HAP-1 (cell line): ENCODE measurements at places on chromosomes 7 and 10.

DNA sequence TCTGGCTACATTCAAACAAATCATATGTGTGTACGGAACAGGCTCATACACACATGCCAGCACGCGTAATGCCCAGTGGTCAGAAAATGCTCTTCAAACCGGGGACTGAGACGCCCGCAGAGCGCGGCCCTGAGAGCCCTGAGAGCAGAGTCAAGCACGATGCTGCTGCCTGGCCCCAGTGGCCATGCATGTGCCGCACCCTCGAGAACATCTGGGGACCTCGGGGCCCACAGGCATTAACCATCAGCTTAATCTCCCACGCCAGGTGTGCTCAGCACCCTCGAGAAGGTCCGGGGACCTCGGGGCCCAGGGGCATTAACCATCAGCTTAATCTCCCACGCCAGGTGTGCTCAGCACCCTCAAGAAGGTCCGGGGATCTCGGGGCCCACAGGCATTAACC is 163.1 kb downstream of the PTPRN2 start:
- DNase-seq: no peak

DNA sequence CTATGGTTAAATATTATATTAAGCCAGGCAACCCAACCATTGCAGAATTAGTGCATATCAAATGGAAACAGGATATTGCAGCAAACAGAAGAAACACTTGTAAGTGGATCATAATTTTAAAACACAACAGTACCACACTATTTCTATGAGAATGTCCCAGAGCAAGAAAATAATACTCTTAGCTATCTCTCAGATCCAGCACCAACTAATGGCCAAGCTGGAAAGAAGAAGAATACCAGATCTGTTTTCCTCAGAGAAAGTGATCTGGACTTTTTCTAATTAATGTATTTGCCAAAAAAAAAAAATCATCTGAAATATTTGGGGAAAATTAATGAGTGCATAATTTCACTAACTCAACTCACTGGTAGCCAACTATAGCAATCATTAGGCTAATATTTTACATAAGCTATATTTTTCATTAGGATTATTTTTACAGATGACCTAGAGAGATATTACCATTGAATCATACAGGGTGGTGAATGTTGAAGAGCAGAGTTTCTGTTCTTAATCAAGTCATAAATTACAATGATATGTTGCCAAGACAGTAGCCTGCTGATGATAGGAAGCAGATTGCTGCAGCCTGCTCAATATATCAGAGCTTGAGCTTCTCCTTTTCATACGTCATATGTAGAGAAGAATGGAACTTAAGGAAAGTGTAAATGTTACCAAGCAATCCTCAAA is 995.4 kb upstream of the LRRN3 start:
- no peak for DNase-seq

DNA sequence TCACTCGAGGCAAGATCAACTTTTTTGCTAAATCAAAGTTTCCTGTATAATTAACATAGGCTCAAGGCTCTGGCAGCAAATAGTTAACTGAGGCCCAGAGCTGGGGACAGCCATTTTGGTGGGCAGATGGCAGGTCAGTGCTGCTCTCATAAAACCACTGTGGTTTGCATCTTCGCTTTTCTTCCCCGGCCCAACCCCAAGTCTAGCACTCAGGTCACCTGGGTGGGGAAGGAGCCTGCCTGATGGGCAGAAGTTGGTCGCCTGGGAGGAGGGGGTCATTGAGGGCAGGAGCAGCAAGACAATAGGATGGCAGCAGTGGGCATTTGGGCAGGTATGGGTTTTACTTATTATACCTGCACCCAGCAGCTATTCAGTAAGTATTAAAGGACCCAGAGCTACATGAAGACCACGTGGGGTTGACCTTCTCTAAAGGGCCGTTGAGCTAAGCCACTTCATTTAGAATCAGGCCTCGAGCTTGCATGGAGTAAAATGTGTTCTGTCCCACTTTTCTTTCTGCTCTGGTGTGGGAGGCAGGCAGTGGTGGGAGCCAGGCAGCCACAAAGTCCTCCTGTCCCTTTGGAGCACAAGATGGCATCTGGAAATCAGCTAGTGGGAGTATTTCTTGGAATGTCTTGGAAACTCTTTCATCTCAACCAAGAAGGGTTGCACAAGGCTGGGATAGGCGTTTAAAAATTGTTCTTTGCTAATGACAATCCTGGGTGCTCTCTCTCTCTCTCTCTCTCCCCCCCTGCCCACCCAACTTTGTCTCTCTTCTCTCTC is 133.4 kb downstream of the SPAG6 start:
- no peak for DNase-seq

DNA sequence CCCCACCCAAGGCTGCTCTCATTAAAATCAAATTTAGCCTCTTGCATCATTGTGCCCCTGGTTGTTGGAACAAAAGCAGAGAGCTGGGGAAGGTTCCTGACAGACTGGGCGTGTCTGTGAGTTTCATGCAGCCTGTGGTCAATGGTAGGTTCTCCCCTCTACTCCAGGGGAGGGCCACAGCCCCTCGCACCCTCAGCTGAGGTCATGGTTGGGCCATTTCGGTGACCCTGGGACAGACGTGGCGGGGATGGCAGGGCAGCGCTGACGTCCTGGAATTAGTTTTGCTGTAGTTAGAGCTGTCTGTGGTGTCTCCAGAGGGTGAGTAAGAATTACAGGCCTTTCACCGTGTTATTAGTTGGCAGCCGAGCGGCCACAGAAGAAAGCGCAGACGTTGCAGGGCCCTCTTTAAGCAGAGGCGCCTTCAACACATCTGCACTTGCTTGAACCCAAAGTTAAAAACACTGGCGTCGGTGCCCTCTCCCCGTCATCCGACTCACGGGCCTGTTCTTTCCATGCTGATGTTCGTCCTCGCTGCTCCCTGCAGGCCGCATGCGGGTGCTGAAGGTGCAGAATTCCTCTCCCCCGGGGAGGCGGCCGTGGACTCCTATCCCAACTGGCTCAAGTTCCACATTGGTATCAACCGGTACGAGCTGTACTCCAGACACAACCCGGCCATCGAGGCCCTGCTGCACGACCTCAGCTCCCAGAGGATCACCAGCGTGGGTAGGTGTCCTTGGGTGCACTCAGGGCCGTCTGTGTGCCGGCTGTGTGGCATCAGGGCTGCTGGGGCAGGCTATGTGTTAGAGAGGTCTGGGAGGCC is 2.8 kb downstream of the FAM20C start:
- DNase-seq: no peak

GRCh38 chr10:83816942-83817341 is 322.4 kb upstream of the GHITM start:
- no peak for DNase-seq

GRCh38 chr7:96273716-96274115 is 48.2 kb downstream of the SLC25A13 start:
- DNase-seq: no peak

DNA sequence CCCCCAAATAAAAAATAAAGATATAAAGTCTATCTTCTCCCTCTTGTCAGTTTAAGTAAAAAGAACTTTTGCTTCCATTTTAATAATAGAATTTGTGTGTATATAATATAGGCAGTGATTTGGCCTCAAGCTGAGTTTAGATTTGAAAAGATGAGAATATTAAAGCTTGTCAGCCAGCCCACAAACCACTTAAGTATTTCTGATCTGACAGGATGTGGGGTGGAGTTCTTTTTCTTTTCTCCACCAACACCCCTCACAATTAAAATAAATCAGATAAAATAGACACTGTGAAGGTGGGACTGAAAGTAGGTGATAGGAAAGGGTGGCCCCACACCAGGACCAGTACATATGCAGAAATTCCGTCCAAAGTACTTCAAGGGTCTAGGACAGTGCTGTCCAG is 714.1 kb downstream of the AUTS2 start:
- DNase-seq: no peak

DNA sequence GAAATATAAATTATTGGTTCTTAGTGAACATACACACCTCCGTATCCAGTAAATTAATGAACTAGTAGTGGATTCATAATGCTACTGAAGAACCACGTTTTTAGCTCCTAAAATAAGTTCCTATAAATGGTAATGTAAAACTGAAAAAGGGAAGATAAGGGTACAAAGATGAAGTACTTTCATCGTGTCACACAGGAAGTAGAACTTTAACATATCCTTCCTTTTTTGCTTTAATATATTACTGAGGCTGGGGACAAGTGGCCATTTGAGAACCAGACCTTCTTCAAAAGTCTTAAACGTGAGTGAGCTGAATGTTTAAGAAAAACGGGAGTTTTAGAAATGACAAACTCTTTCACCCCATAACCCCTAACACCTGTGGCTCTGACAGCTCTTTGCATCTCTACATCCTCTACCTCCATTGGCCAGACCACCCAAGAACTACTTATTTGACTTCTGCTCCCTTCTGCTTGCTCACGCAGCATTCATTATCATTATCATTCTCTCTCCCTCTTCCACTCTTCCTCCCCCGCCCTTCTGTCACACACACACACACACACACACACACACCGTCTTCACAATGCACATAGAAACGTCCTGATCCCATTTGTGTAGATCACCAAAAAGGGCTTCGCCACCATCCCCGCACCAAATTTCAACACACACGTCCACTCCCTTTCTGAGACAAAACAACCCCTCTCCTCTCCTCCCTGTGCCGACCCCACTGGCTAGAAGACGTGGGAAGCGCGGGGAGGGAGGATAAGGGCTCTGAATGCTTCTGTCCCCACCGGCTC is 677 bp downstream of the SKAP2 start:
- no peak for DNase-seq

DNA sequence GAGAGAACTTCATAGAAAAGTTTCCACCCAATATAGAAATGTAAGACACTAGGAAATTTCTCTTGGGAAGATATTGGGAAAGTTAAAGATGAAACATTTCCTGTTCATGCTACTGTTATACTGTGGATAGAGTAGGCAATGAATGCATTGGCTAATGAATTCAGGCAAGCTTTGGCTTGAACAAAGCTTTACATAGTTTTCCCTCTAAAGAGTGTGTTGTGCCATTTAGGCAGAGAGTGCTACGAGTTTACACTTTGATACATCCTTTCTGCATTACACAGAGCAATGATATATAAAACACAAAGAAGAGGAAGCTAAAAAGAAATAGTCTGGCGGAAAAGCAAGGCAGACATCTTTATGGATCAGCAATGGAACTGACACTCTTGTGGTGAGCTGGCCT is 125.9 kb upstream of the SHH start:
- no peak for DNase-seq

DNA sequence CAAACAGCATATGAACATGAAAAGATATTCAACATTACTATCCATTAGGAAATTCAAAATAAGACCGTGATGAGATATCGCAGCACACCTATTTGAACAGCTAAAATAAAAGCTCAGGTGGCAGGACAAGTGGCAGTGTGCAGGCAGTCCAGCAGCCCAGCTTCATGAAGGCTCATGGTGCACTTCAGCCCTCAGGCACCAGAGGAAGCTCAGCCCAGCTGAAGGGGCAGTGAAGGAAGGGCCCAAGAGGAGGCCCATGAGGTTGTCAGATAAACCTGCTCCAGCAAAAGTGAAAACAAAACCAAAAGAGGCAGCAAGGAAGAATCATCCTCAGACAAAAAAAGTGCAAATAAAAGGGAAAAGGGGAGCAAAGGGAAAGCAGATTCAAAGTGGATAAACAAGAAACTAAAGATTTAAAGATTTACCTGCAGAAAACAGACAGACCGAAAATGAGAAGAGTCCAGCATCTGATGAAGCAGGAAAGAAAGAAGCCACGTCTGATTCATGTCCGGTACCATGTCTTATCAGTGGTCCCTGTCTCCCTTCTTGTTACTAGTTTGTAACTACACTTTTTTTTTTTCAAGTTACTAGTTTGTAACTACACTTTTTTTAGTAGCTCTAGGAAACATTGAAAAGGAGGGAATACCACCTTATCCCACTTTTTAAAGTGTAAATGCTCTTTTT is 15.0 kb upstream of the FAM24B start:
- DNase-seq: no peak

DNA sequence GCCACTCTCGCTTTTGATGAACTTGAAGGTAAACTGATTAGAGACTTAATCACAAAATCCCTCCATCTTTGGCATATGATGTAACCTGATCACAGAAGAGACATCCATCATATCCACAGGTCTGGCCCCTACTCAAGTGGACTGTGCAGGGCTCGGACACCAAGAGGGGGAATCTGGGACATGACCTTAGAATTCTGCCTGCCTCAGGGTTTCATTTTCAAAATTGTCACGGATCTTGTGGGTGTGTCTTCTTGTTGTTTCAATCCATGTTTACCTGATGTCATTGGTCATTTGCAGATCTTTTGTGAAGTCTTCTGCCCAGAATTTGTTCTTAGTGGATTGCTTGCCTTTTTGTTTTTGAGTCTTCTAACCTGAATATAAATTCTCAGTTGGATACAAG is 5.9 kb upstream of the ARMS2 start:
- no peak for DNase-seq

- no peak for DNase-seq
Measured at GRCh38 chr7:112421666-112422486, 28.4 kb upstream of the IFRD1 start.

DNA sequence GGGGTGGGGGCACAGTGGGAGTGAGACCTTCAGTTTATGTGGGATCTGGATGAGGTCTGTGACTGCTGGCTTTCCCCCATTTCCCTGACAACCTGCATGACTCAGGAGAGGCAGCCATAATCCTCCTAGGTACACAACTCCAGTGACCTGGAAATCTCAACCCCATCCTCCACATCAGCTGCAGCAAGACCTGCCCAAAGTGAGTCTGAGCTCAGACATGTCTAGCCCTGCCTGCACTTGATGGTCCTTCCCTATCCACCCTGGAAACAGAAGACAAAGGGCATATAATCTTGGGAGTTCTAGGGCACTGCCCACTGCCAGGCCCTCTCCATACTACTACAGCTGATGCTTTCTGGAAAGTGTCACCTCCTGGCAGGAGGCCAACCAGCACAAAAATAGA is 75.6 kb downstream of the GRM8 start:
- no peak for DNase-seq

- DNase-seq: no peak
Measured at GRCh38 chr10:51620131-51620530, 79.3 kb downstream of the CSTF2T start.

DNA sequence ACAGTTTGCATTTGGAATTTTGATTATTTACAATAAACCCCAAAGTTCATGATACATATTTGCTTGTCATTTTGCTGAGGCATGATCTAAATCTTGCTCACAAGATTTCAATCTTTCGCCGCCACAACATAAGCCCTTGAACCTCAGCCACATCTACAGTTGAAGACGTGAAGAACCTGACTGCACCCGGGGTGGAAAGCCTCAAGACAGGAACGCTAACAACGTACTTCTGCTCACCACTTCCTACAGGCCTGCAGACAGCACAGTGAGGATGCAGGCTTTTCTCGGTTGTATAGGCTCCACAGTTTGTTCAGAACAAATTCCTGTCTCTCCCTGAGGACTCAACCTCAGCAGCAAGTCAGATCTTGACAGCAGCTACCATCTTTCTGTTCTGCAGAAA is 393.8 kb upstream of the PRKCQ start:
- DNase-seq: no peak

DNA sequence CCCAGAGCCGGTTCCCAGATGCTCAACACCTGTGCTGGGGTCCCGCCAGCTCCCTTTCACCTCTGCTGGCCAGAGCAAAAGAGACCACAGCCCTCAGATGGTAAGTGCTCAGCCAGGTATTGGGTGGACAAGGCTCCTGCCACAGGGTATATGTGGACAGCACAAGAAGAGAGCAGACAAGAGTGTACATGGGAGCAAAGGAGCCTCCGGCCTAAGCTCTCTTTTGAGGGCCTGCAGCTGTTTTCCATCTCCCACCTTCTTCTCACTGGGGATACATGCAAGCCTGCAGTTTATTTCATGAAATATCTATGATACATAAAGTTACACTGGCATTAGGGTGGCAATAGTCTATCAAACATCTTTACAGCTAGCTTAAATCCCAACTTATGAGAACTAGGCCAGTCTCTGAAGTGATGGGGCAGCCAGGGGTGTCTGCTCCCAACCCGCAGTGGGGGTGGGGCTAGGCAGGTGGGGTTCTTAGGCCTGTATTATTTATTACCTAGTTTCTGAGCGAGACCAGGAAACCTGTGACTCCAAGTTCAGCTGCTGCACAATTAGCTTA is 50.4 kb upstream of the DDC start:
- no peak for DNase-seq
